ENCODE measurements at places on chromosomes 12 and 14. TPM values are rescaled to one million over a fixed set of nuclear protein-coding genes. Genes with fewer than 3 reads are reported as not detected.

Gene MANSC4
- polyA plus RNA-seq, result not detected

Gene SOCS2
- 19.7 TPM for polyA plus RNA-seq

Gene EFCAB11
- 14.7 TPM for polyA plus RNA-seq

Gene SLC25A21
- 8.4 TPM for polyA plus RNA-seq

DNA sequence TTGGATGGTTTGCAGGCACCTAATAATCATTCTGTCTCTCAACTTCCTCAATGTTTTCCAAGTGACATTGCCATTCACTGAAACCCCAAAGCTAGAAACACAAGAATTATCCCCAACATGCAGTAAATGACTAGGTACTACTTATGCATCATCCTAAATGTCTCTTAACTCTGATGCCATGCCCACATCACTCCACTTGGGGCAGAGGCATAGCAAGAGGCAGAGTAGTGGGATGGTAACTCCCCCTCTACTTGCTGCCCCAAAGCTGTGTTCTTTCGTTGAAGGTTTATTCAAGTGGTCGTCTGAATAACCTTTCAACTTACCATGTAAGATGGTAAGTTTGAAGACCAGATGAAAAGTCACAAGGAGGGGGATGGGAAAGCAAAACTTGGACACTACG is 77.9 kb upstream of the SOX5 start:
- H3K36me3 ChIP-seq, result no peaks in the 10 kb centered on the region
- H3K27me3 ChIP-seq, result no peaks in the 10 kb centered on the region
- H3K4me1 ChIP-seq, result no peaks in the 10 kb centered on the region
- DNase-seq, result no peak
- no peak overlapping the region for H3K4me3 ChIP-seq

GRCh38 chr12:2212971-2213869 is 160.4 kb downstream of the CACNA1C start:
- DNase-seq, result peak; percentile 17
- peaks cover 73% of the 10 kb centered on the region for H3K4me1 ChIP-seq
- peak overlapping the region; percentile 95 for H3K27ac ChIP-seq
- H3K4me3 ChIP-seq, result no peak overlapping the region
- H3K36me3 ChIP-seq, result no peaks in the 10 kb centered on the region

- H3K27ac ChIP-seq, result no peak overlapping the region
- no peaks in the 10 kb centered on the region for H3K4me1 ChIP-seq
- no peaks in the 10 kb centered on the region for H3K27me3 ChIP-seq
- no peaks in the 10 kb centered on the region for H3K36me3 ChIP-seq
- H3K4me3 ChIP-seq, result no peak overlapping the region
Observed at GRCh38 chr14:37122288-37122687, 50.1 kb downstream of the SLC25A21 start.

- no peaks in the 10 kb centered on the region for H3K27me3 ChIP-seq
- no peak overlapping the region for H3K27ac ChIP-seq
- no peaks in the 10 kb centered on the region for H3K4me1 ChIP-seq
- no peak overlapping the region for H3K4me3 ChIP-seq
- no peak for DNase-seq
- H3K36me3 ChIP-seq, result no peaks in the 10 kb centered on the region
Observed at GRCh38 chr14:94677747-94678146, 65.6 kb downstream of the SERPINA3 start.

DNA sequence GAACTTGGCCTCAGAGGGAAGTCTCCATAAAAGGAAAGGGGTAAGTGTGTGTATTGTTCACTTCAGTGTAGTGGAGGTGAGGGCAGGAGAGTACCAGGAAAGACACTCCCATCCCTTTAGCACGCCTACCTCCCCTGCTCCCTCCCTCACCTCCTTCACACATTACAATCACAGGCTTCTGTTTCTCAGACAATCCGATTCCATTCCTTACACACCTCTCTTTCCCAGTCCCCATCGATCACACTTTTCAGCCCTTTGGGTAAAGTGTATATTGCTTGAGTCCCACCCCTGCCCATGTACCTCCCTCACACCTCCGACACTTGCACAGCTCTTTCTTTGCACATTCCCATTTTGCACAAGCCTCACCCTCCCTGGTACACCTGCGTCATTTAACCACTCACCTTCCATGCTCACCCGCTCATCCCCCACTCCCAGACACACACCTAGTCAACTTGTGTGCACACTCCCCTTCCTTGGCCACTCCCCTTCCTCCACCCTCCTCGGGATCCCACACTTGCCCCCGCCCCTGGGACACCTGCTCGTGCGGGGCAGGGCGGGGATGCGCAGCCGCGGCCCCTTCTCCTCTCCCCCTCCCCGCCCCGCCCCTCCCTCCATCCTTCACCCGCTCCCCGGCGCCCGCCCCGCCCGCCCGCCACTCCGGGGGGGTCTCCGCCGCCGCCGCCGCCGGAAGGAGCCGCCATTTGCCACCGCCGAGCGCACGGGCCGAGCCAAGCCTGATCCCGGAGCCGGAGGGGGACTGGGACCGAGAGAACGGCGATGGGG is at the start of gene MARCHF9:
Gene MARCHF9, plus strand, starts transcription at position 693 of the 783 bp plus-strand sequence. CDS start 426 bp downstream, outside the sequence.
- no peak for DNase-seq
- peaks cover 21% of the 10 kb centered on the region for H3K27me3 ChIP-seq
- H3K4me3 ChIP-seq, result peak within 1 kb of the TSS; percentile 83
- H3K4me1 ChIP-seq, result peaks cover 12% of the 10 kb centered on the region

DNA sequence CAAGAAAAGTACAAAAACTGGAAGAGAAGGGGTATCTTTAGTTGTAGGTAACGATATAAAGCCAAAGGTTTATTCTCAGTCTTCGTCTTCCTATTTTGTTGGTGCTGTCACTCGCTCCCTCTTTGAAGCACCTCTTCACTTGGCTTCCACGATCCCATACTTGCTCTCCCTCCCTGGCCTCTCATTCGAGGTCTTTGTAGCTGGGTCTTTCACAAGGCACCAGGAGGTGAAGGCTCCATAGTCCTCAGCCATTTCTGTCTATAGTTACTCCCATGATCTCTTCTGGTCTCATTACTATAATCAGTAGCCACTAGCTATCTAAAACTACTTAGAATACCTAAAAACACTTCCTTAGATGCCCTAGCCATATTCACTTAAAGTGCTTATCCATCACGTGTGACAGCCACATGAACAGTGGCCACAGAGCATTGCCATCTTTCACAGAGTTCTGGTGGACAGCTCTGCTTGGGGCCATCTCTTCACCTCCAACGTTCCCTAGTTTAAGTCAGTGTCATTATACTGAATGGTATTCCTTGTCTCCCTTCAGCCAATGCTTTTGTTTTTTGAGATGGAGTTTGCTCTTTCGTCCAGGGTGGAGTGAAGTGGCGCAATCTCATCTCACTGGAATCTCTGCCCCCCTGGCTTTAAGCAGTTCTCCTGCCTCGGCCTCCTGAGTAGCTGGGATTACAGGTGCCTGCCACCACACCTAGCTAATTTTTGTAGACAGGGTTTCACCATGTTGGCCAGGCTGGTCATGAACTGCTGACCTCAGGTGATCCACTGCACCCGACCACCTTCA is 57.1 kb downstream of the ATP2A2 start:
- H3K27ac ChIP-seq, result peak overlapping the region; percentile 57
- H3K36me3 ChIP-seq, result peaks cover 98% of the 10 kb centered on the region
- H3K4me1 ChIP-seq, result peaks cover 8% of the 10 kb centered on the region
- H3K4me3 ChIP-seq, result no peak overlapping the region

- DNase-seq, result no peak
- no peaks in the 10 kb centered on the region for H3K4me1 ChIP-seq
- H3K36me3 ChIP-seq, result peaks cover 21% of the 10 kb centered on the region
- H3K27ac ChIP-seq, result no peak overlapping the region
- no peak overlapping the region for H3K4me3 ChIP-seq
- H3K27me3 ChIP-seq, result no peaks in the 10 kb centered on the region
Observed at GRCh38 chr14:34792598-34792997, 78.2 kb upstream of the CFL2 start.

GRCh38 chr12:16359512-16360491 is 12.4 kb downstream of the MGST1 start:
- DNase-seq, result peak; percentile 65
- H3K36me3 ChIP-seq, result no peaks in the 10 kb centered on the region
- peak overlapping the region; percentile 26 for H3K27ac ChIP-seq
- H3K27me3 ChIP-seq, result no peaks in the 10 kb centered on the region

DNA sequence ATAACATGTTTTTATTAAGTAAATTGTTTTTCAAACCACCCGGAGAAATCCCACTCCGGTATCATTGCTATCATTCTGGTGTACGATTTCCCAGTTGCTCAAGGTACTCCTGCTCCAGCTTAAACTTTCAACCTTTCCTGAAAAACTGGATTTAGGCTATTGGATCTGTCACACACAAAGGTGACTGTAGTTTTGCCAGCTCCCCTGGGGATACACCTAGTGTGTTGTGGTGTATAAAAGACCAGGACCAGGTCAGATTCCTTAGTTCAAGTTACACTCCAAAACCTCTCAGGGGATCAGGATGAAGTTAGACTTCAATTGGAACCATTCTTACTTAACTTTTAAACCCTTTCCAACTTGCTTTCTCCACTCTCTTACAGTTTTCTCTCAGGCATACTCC is 303.9 kb downstream of the NOVA1 start:
- no peaks in the 10 kb centered on the region for H3K36me3 ChIP-seq
- no peaks in the 10 kb centered on the region for H3K27me3 ChIP-seq
- H3K27ac ChIP-seq, result no peak overlapping the region
- H3K4me3 ChIP-seq, result no peak overlapping the region
- H3K4me1 ChIP-seq, result no peaks in the 10 kb centered on the region

GRCh38 chr12:6360080-6360571 is 15.2 kb downstream of the SCNN1A start:
- no peak overlapping the region for H3K27ac ChIP-seq
- DNase-seq, result no peak
- H3K27me3 ChIP-seq, result no peaks in the 10 kb centered on the region

DNA sequence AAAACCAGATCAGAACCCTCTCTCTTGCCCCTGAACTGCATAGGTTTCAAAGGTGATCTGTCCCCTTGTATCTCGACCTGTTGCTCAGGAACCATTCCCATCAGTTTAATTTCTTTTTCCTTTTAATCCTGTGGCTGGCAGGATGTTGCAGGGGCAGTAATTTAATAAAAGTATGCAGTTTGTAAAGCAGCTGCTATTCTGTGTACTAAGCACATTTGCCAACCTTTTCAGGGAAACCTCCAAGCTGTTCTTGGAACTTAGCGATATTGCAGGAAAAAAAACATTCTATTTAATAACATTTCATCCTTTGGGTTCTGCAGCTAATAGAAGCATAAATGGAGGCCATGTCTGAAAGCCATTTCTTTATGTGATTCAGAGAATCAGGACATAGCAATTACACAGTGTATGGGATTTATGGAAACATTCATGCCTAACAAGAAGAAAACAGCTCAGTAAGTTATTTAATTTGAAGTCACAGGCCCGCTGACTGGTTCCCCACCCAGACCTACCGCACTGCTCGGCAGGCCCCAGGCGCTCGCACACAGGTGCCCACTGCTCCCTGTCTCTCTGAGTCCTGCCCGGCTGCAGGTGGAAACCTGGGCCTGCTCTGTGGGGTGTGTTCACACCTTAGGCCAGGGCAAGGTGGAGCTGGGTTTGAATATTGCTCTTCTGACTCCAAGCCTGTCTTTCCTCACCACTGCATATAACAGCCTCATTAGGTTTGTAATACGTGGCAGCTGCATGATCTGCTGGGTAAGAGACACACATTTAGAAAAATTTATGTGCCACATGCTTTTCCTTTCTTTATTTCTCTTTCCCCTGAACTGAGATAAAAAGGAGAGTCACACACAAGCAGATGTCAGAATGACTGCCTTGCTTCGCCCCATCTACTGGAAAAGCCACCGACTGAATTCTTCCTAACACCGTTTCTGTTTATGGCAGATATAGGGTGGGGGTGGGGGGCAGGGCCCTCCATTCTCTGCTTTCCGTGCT is 119.7 kb downstream of the SLC25A47 start:
- no peak for DNase-seq
- peaks cover 6% of the 10 kb centered on the region for H3K4me1 ChIP-seq
- H3K36me3 ChIP-seq, result no peaks in the 10 kb centered on the region
- no peak overlapping the region for H3K4me3 ChIP-seq
- no peak overlapping the region for H3K27ac ChIP-seq

DNA sequence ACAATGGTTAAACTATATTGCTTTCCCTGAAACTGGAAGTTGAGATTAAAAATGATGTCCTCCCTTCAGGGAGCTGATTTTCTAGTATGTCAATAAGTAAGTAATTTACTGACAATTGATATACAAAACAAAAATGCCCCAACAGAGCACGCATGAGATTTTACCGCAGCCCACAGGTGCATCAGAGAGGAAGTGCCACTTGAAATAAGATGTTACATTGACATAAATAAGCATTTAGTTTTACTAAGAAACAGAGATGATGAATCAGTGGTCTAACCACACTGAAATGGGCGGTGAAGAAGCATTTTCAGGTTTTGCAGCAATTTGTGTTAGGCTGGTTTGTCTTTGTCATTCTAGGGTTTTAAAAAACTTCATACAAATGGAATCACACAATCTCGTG is 8.8 kb upstream of the CLECL1 start:
- no peaks in the 10 kb centered on the region for H3K36me3 ChIP-seq
- no peak overlapping the region for H3K4me3 ChIP-seq

Measured in cardiac muscle cell (in vitro differentiated cells and primary cell).